CD4-positive, CD25-positive, alpha-beta regulatory T cell (primary cell): ENCODE measurements at places on chromosomes 2 and 18. TPM values are rescaled to one million over a fixed set of nuclear protein-coding genes. Genes with fewer than 3 reads are reported as not detected.

DNA sequence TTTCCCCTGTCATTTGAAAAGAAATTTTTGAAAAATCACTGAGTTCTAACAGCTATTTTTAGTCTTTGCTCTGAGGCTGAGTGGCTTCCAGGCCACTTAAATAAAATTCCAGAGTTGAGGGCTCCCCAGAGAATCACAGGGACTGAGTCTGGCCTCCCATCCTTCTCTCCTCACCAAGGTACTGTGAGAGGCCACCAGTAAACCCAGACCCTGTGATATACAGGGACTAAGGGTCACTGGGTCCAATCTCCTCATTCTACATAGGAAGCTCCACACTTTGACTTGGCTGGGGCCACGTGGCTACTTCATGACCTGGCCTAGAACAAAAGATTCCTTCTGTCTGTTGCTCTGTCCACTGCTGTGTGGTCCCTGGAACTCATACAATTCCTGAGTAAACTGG is 123.2 kb upstream of the CDCA7 start:
- no peaks in the 10 kb centered on the region for H3K4me1 ChIP-seq
- no peaks in the 10 kb centered on the region for H3K36me3 ChIP-seq
- no peak overlapping the region for H3K27ac ChIP-seq
- H3K4me3 ChIP-seq = no peak overlapping the region
- DNase-seq = no peak
- peaks cover 3% of the 10 kb centered on the region for H3K27me3 ChIP-seq

Gene TWIST2
- not detected for total RNA-seq

Gene KCNE4
- not detected for total RNA-seq

GRCh38 chr18:48792611-48793380 is 158.0 kb downstream of the SMAD7 start:
- no peak for DNase-seq
- no peaks in the 10 kb centered on the region for H3K27me3 ChIP-seq
- H3K4me1 ChIP-seq = no peaks in the 10 kb centered on the region
- H3K4me3 ChIP-seq = no peak overlapping the region
